ENCODE measurements at places on chromosomes 2 and 18. TPM values are rescaled to one million over a fixed set of nuclear protein-coding genes. Genes with fewer than 3 reads are reported as not detected.

The ACADL gene
- total RNA-seq, result 29.7 TPM

The PLEKHH2 gene
- 1.3 TPM for total RNA-seq

The TUBA3D gene
- 2.5 TPM for total RNA-seq

The ZAP70 gene
- total RNA-seq, result 0.99 TPM

The LTBP1 gene
- total RNA-seq, result 14.2 TPM

The ANKRD39 gene
- total RNA-seq, result 6.0 TPM

The DTYMK gene
- total RNA-seq, result 10.6 TPM

The TSGA10 gene
- 2.4 TPM for total RNA-seq

The VWC2L gene
- not detected for total RNA-seq

The SLC9A4 gene
- not detected for total RNA-seq

The IL36G gene
- total RNA-seq, result not detected

The RESP18 gene
- not detected for total RNA-seq

The HOXD11 gene
- not detected for total RNA-seq

The NXPH2 gene
- not detected for total RNA-seq

GRCh38 chr2:213036836-213037235 lies 114.6 kb downstream of the IKZF2 start:
- DNase-seq, result no peak

GRCh38 chr2:66331176-66331575 lies 103.7 kb upstream of the MEIS1 start:
- no peak for DNase-seq

- DNase-seq, result no peak
Observed at GRCh38 chr2:240369801-240370585, 65.5 kb upstream of the GPC1 start.

GRCh38 chr2:26442707-26443106 lies 35.2 kb downstream of the OTOF start:
- no peak for DNase-seq

DNA sequence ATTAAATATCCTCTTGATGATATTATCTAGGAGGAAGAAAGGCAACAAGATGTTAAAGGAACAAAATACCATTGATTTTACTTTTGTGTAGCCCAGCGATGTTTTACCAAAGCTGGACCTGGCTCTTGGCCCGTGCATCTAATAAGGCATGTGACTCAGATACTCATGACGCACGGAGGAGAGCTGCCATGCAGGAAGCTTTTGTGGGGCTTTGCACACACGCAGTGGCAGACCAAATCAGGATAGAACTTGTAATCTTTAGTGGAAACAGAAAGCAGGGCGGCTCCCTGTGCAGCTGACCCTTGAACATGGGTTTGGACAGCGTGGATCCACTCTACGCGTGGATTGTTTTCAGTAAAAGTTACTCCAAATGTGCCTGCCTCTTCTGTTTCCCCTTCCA lies 190.0 kb downstream of the NAPG start:
- no peak for DNase-seq

- DNase-seq, result no peak
Observed at GRCh38 chr18:2572171-2572569, 813 bp downstream of the NDC80 start.

DNA sequence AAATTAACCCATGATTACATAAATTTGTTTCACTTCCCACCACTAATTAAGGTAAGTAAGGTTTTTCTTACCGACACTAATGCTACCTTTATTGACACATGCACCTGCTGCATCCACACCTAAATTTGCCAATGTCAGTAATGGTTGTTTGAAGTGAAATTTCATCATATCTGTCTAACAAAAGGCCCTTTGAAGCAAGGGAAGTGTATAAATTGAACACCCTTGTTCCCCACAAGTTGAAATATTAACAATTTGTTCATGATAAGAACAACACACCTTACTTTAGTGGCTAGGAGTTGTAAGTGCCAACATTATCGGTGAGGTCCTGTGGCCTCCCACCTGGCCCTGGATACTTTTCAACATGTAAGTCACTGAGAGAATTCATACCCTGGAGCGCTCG lies 116.3 kb upstream of the CDCA7 start:
- no peak for DNase-seq

GRCh38 chr2:142045641-142046040 lies 85.2 kb downstream of the LRP1B start:
- no peak for DNase-seq

- DNase-seq, result no peak
Observed at GRCh38 chr2:50606860-50607259, 425.1 kb downstream of the NRXN1 start.

DNA sequence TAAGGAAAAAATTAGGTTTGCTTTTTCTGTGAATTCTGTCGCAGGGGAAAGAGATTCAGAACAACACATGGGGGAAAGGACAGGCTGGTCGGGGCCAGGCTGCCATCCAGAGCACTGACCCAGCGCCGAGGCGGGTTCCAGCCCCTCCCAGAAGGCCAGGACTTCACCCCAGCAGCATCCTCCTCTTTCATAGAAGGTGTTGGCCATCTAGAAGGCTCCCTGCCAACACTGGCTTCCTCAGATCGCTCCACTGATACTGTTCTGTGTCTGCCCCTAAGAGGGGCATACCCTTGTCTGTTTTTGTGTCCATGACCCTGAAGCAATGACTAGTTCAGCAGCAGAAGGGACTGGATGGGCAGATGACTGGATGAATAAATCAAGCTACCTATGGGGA lies 144.5 kb downstream of the HDAC4 start:
- peak; percentile 35 for DNase-seq

DNA sequence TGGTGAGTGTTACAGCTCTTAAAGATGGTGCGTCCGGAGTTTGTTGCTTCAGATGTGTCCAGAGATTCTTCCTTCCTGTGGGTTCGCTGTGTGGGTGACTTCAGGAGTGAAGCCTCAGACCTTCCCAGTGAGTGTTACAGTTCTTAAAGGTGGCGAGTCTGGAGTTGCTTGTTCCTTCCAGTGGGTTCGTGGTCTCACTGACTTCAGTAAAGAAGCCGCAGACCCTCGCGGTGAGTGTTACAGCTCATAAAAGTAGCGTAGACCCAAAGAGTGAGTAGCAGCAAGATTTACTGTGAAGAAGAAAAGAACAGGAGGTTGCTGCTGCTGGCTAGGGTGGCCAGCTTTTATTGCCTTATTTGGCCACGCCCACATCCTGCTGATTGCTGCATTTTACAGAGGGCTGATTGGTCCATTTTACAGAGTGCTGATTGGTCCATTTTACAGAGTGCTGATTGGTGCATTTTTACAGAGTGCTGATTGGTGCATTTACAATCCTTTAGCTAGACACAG lies 34.0 kb upstream of the SPTBN1 start:
- DNase-seq, result no peak

DNA sequence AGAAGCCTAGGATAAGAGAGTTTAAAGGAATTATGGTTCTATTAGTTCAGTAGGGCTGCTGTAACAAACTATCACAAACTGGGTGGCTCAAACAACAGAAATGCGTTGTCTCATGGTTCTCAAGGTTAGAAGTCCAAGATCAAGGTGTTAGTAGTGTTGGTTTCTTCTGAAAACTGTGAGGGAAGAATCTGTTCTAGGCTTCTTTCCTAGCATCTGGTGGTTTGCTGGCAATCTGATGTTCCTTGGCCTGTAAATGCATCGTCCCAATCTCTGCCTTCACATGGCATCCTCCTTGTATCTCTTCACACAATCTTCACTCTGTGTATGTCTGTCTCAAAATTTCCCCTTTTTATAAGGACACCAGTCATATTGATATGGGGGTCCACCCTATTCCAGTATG lies 76.3 kb downstream of the MDH1 start:
- DNase-seq, result no peak

DNA sequence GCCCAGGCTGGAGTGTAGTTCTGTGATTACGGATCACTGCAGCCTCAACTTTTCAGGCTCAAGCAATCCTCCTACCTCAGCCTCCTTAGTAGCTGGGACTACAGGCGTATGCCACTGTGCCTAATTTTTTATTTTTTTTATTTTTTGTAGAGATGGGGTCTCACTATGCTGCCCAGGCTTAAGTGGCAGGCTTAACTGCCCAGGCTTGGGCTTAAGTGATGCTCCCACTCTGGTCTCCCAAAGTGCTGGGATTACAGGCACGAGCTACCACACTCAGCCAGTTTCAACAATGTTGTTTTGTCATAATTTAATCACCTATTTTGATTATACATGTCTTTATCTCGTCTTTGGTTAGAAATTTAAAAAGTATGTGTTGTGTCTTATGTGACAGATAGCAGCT lies 18.2 kb downstream of the UGGT1 start:
- DNase-seq, result no peak

GRCh38 chr2:100953406-100954043 lies 48.6 kb upstream of the RPL31 start:
- no peak for DNase-seq

DNA sequence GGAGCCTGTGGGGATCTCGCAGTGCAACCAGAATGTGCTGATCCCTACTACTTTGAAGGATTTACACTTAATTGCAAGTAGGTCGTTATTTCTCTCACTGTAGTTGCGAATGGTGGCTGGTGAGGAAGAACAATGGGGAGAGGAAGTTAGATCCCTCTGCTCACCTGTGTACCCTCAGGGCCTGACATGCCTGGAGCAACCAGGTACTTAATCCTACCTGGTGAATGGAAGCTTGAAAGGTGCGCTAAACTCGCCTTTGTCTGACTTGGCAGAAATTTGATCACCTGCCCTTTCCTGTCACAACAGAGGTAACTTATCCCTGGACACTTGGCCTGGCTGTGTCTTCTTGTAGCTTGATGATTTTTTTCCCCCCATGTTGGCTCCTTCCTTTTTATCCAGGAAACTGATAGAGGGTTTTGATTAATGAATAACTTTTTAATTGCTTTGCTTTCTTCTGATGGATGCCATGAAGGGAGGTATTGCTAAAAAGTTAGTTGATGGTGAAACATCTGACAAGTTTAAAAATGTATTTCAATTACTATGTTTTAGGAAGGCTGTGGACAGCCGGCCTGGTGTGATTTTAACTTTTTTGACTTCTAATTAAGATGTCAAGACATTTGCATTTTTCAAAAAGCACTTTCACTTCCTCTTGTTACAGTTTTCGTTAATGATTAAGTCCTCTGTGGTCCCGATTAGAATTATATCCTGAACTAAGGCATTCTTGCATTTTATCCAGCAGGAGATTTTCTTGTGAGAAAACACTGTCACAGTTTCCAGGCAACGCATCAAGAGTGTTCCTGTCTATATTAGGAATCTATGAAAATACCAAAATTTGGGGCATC lies 9.2 kb downstream of the SGPP2 start:
- DNase-seq, result no peak

- no peak for DNase-seq
Observed at GRCh38 chr2:108171657-108172056, 68.1 kb upstream of the SULT1C3 start.

DNA sequence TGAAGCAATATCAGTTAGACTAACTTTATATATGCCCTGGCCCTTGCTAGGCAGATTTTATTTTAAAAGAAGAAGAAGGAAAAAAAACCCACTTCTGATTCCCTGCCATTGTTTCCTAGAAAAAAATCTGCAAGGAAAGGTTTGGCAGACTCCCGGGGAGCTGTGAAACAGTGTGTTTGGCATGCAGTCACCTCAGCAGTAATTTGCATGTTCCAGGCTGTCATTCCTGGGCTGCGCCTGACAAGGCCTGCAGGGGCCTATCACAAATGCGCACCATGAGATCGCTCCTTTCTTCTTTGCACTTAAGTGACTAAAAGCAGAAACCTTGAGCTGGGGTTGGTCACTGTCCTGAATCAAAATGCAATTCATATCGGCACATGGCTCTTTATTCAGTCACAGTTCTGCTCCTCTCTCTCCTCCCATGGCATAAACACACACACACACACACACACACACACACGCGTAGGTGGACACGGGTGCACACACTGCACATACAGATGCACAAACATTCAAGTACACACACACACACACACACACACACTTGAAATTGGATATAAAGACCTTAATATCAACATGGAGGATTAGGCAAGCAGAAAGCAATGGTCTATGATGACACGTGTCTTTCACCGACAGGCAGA lies 172.8 kb downstream of the MYT1L start:
- no peak for DNase-seq

GRCh38 chr2:180314086-180314485 lies 307.0 kb upstream of the CWC22 start:
- no peak for DNase-seq

DNA sequence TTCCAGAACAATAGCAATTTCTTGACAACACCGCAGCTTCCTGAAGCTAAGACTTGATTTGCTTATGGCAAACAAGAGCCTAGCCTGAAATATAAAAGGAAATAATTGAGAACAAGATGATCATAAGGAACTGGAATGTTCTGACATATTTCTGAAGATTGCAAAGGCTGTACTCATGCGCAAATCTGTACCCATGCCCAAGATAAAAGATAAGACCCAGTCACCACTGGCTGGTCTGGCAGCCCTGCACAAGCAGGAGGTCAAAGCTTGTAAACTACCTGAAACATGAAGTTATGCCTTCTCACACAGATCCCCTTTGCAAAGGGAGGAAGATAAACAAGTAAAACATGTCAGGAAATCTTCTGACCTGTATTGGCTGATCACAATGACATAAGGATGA lies 160.8 kb upstream of the GYPC start:
- DNase-seq, result no peak

GRCh38 chr2:149625671-149626070 lies 38.1 kb upstream of the MMADHC start:
- no peak for DNase-seq

- no peak for DNase-seq
Observed at GRCh38 chr2:136049011-136049742, 63.8 kb upstream of the DARS1 start.

DNA sequence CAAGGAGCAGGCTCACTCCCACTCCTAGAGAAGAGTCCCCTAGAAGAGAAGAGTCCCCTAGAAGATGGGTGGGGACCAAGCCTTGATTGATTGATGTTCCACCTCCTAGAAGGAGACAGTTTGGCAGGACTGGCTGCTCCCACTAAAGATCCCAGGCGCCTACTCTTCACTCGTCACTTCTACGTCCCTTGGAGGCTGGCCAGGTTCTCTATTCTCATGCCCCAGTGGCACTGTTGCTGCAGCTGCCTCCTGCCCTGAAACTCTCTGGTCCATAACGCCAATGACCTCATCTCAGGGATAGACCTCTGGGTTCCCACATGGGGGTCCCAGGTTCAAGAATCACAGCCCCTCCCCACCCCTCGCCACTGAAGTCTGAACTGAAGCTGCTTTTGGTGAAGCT lies 2.5 kb upstream of the SP140L start:
- DNase-seq, result no peak

DNA sequence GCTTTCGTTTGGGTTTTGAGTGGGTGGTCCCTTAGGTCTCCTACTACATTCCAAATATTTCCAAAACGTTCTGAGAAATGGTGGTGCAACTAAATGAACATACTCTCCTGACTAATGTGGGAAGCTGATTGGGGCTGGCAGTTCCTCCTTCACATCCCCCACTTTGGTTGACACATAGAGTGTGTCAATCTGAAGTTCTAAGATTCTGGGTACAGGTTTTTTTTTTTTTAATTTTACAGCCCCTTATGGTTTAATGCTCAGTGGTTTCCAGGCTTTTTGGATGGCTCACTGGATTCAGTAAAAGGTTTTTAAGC lies 58.4 kb upstream of the ITGB6 start:
- DNase-seq, result no peak

DNA sequence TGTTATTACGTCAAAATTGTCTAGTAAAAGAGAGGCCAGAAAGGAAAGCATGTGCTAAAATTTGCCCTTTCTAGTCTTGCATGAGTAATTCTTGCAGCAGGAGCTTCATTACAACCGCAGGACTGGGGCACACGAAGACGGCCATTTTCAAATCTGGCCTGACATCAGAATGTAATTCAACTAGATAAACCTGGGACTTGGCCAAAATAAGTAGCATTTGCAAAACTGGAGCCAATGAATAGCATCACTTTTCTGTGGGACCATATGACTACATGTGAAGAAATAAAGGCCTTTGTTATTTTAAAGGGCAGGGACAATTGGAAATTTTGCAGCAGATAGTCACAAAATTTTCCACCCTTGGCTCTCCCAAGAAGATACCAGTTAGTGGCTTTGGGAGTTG lies 3.0 kb upstream of the FZD7 start:
- DNase-seq, result no peak
